ENCODE measurements at places on chromosomes 16 and 17.

GRCh38 chr16:61432421-61432820 is 603.8 kb downstream of the CDH8 start:
- H3K27me3 ChIP-seq = no peaks in the 10 kb centered on the region
- H3K27ac ChIP-seq = no peak overlapping the region
- H3K36me3 ChIP-seq = no peaks in the 10 kb centered on the region
- no peaks in the 10 kb centered on the region for H3K4me1 ChIP-seq
- no peak overlapping the region for H3K4me3 ChIP-seq

GRCh38 chr16:72910381-72910780 is 137.5 kb downstream of the ZFHX3 start:
- peaks cover 7% of the 10 kb centered on the region for H3K4me1 ChIP-seq
- no peaks in the 10 kb centered on the region for H3K36me3 ChIP-seq
- peaks cover 2% of the 10 kb centered on the region for H3K27me3 ChIP-seq
- no peak for DNase-seq

- H3K4me3 ChIP-seq = no peak overlapping the region
- H3K4me1 ChIP-seq = no peaks in the 10 kb centered on the region
- H3K27me3 ChIP-seq = no peaks in the 10 kb centered on the region
- H3K36me3 ChIP-seq = no peaks in the 10 kb centered on the region
- H3K27ac ChIP-seq = no peak overlapping the region
- no peak for DNase-seq
Measured at GRCh38 chr16:66205287-66206231, 160.9 kb upstream of the CDH5 start.

- H3K27me3 ChIP-seq = no peaks in the 10 kb centered on the region
- no peak overlapping the region for H3K4me3 ChIP-seq
- no peak for DNase-seq
- H3K27ac ChIP-seq = no peak overlapping the region
- H3K36me3 ChIP-seq = peaks cover 35% of the 10 kb centered on the region
Measured at GRCh38 chr16:11082860-11083388, 138.6 kb downstream of the CLEC16A start.

GRCh38 chr16:4327386-4328045 is 11.6 kb downstream of the GLIS2 start:
- no peaks in the 10 kb centered on the region for H3K27me3 ChIP-seq
- peak overlapping the region; percentile 21 for H3K4me3 ChIP-seq
- H3K4me1 ChIP-seq = peaks cover 65% of the 10 kb centered on the region
- H3K27ac ChIP-seq = peak overlapping the region; percentile 83
- no peak for DNase-seq

DNA sequence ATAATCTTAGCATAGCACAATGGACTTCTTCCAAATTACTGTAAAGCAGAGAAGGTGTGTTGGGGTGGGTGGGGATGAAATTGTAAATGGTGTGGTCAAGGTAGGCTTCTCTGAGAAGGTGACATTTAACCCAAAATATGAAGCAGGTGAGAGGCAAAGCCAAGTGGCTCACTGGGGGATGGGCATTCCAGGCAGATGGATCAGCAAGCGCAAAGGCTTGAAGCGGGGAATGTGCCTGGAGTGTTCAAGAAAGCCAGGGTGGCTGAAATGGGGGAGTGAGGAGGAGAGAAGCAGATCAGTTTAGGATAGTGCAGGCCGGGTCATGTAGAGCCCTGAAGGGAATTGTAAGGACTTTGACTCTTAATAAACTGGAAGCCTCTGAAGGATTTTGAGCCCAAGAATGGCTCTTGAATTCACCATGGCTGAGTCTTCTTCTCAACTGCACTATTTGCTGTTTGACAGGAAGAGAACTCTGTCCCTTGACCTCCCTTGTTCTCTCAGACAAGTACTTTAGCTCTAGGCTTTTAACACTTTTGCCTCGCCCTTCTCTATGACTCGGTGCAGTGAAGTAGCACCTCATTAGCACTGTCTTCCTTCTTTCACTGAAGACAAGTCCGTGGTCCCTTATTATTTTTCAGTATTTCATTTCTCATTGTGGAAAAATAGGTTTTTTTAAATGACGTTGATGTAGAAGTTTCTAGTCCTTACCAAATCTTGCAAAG is 14.7 kb downstream of the CACNG3 start:
- no peak for DNase-seq
- H3K4me1 ChIP-seq = no peaks in the 10 kb centered on the region
- H3K4me3 ChIP-seq = no peak overlapping the region
- H3K36me3 ChIP-seq = no peaks in the 10 kb centered on the region
- no peak overlapping the region for H3K27ac ChIP-seq

GRCh38 chr17:5269241-5269960 is 12.7 kb upstream of the RABEP1 start:
- peak; percentile 59 for DNase-seq
- no peaks in the 10 kb centered on the region for H3K36me3 ChIP-seq
- H3K4me1 ChIP-seq = no peaks in the 10 kb centered on the region
- no peak overlapping the region for H3K4me3 ChIP-seq
- no peak overlapping the region for H3K27ac ChIP-seq

DNA sequence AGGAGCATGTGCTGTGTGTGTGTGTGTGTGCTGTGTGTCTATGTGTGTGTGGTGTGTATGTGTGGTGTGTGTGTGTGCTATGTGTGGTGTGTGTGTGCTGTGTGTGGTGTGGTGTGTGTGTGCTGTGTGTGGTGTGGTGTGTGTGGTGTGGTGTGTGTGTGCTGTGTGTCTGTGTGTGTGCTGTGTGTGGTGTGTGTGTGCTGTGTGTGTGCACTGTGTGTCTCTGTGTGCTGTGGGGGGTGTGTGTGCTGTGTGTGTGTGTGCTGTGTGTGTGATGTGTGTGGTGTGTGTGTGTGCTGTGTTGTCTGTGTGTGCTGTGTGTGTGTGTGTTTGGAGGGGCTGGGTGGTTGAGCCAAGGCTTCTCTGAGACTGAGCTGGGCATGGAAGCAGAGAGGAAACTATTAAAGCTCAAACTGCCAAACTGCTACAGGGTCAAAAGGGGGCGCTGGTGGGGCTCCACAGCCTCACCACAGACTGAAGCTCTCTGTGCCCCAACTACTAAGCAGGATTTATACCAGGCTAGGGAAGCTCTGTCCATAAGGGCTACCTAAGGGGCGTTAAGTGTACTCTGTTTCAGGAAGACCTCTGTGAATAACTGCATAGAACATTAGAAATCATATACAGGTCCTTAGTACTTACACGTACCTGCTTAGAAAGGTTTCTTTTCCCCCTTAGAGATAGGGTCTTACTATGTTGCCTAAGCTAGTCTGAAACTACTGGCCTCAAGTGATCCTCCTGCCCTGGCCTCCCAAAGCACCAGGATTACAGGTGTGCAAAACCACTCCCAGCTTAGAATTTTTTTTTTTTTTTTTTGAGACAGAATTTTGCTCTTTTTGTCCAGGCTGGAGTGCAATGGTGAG is 27.8 kb upstream of the GHDC start:
- H3K4me1 ChIP-seq = no peaks in the 10 kb centered on the region
- no peaks in the 10 kb centered on the region for H3K27me3 ChIP-seq
- H3K36me3 ChIP-seq = peaks cover 59% of the 10 kb centered on the region
- H3K4me3 ChIP-seq = no peak overlapping the region
- no peak for DNase-seq
- H3K27ac ChIP-seq = no peak overlapping the region

DNA sequence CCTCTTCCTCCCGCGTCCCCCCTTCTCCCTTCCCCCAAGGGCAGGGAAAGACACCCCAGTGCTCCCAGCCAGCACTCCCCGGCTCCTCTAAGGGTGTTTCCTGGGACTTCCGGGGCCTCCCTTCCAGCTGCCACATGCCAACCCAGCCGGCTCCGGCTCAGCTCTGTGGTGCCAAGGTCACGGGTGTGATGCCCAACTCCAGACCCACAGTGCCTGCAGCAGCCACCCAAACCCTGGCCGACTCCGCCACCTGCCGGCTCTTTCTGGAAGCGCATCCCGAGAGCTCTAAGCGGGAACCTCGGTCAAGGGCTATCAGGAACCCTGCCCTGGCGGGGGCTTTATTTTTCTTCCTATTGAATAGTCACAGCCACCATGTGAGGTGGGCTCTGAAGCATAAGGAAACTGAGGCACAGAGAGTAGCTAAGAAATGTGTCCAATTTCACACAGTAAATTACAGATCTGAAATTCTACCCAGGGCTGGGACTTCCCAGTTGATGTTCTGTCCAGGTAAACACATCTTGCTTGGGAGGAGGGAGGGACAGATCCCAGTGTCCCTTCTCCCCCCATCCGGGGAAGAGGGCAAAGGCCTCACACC is 3.3 kb upstream of the PPP1R1B start:
- peaks cover 32% of the 10 kb centered on the region for H3K27me3 ChIP-seq
- DNase-seq = no peak
- no peak overlapping the region for H3K4me3 ChIP-seq
- no peak overlapping the region for H3K27ac ChIP-seq

DNA sequence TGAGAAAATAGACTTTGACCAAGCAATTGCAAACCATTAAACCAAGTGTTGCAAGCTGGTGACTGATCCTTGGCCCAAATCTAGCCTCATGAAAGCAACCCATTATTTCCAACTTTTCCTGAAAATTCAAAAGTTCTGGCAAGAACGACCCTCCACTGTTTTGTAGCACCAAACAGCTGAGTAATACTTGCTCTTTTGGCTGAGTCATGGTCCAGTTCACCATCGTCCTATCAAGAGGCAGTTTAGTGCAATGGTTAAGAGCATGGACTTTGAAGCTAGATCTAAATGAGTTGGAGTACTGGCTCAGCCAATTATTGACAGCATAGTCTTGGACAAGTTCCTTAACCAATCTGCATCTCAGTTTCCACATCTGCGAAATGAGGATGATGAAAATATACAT is 31.3 kb downstream of the SCNN1G start:
- H3K27me3 ChIP-seq = no peaks in the 10 kb centered on the region
- H3K4me1 ChIP-seq = no peaks in the 10 kb centered on the region
- H3K27ac ChIP-seq = no peak overlapping the region
- H3K36me3 ChIP-seq = no peaks in the 10 kb centered on the region

GRCh38 chr17:57487573-57487972 is 231.2 kb downstream of the MSI2 start:
- peaks cover 68% of the 10 kb centered on the region for H3K4me1 ChIP-seq
- no peak overlapping the region for H3K4me3 ChIP-seq
- DNase-seq = peak; percentile 71
- H3K36me3 ChIP-seq = no peaks in the 10 kb centered on the region

- H3K27ac ChIP-seq = no peak overlapping the region
- no peaks in the 10 kb centered on the region for H3K36me3 ChIP-seq
- no peak for DNase-seq
- H3K27me3 ChIP-seq = peaks cover 3% of the 10 kb centered on the region
Measured at GRCh38 chr17:68694791-68695485, 93.8 kb upstream of the FAM20A start.

DNA sequence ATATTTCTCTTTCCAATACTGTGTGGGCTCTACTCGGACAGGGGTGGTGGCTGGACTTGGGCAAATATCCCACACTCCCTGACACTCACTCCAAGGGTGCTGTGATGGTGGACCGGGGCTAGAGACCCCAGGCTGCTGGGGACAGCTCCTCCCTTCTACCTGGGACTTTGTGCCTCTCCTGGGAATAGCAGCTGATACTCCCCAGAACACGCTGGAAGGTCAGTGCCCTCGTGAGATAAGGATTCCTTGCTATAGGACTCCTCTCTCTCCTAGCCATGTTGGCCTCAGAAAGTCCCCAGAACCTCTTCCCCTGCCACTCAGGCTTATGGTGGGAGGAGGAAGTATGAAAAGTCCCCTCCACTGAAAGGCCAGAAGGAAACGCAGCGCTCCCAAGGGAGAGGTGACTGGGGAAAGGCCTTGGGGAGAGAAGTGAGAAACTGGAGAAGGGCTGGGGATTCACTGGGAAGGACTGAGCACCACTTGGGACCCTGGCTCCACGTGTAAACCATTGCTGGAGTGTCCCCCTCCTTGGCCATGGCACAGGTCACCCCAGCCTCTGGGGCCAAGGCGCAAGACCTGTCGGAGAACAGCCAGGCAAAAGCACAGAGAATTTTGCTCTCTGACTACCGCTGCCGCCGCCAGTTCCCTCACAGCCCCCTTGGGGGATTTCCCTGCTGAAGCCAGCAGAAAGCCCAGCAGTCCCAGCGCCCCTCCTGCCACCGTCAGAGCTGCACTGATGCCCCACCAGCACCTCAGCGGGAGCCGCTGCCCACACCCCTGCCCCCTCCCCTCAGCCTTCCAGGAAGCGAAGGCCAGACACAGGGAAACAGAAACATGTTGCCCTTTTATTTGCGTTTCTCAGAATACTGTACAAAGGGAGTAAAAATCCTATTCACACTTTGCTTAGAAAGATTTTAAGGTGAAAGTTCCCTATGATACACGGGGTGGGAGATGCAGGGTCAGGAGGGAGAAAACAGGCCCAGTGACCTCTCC is 2.1 kb upstream of the GSDMB start:
- H3K27me3 ChIP-seq = no peaks in the 10 kb centered on the region
- no peak overlapping the region for H3K4me3 ChIP-seq
- H3K27ac ChIP-seq = no peak overlapping the region
- peaks cover 56% of the 10 kb centered on the region for H3K36me3 ChIP-seq
- H3K4me1 ChIP-seq = peaks cover 11% of the 10 kb centered on the region

- H3K27ac ChIP-seq = no peak overlapping the region
- H3K4me3 ChIP-seq = no peak overlapping the region
- no peaks in the 10 kb centered on the region for H3K27me3 ChIP-seq
- H3K36me3 ChIP-seq = peaks cover 49% of the 10 kb centered on the region
- no peaks in the 10 kb centered on the region for H3K4me1 ChIP-seq
- DNase-seq = no peak
Measured at GRCh38 chr17:5225668-5226457, 8.8 kb downstream of the SCIMP start.

DNA sequence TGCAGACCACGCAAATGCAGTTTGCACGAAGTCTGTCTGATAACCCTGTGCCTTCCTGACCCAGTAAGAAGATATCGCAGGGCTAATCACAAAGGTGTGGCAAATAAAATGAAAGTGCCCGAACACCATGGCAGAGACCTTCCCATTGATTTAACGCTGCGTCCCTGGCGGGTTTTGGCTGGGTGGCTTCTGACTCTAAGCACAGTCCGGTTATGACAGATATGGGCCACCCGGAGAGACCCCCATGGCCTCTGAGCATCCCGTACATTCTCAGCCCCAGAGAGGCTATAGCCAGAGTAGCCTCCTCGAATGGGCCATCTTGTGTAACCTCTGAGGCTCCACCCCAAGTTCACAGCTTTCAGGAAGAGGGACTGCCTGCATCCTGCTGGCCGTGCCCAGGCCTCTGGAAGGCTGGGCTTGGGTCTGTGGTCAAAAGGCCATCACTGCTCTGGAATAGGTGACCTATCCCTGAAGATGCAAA is 5.5 kb downstream of the FOXC2 start:
- H3K4me1 ChIP-seq = peaks cover 26% of the 10 kb centered on the region
- H3K27ac ChIP-seq = peak overlapping the region; percentile 44
- peak overlapping the region; percentile 56 for H3K4me3 ChIP-seq
- H3K27me3 ChIP-seq = peaks cover 94% of the 10 kb centered on the region
- DNase-seq = no peak

DNA sequence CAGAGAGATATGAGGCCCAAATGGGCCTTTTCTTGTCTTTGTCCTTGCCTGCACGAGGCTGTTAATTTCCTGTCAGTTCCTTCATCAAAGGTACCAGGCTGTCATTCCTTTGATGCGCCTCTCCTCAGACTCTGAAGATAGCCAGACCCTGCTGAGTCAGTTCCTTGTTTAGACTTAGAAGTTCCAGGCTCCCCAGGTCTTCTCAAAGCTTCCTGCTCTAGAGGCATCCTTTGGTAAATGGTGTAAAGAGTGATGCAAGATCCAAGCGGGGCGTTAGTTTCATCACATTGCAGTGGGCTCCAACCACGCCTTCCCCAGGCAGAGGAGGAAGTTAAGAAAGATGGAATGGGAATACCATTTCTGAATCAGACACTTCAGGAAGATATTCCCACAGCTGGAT is 4.0 kb upstream of the CDH11 start:
- no peaks in the 10 kb centered on the region for H3K36me3 ChIP-seq
- no peak for DNase-seq
- no peak overlapping the region for H3K27ac ChIP-seq
- peaks cover 25% of the 10 kb centered on the region for H3K4me1 ChIP-seq
- H3K4me3 ChIP-seq = no peak overlapping the region
- peaks cover 5% of the 10 kb centered on the region for H3K27me3 ChIP-seq
